Epithelial cell of alveolus of lung (primary cell): ENCODE measurements at places on chromosomes 11 and 22. TPM values are rescaled to one million over a fixed set of nuclear protein-coding genes. Genes with fewer than 3 reads are reported as not detected.

PANX3 gene
- not detected in 2 replicates for total RNA-seq

CCDC116 gene
- 0.16 TPM in 1 of 2 replicates, not detected in the other for total RNA-seq

C11orf91 gene
- not detected in 2 replicates for total RNA-seq

MUC5B gene
- not detected in 2 replicates for total RNA-seq

CHADL gene
- total RNA-seq, result 0.26 and 0.80 TPM in 2 replicates

H19 gene
- 25.9 and 579 TPM in 2 replicates for total RNA-seq

GAS2L1 gene
- 13.2 and 24.0 TPM in 2 replicates for total RNA-seq

FOLR3 gene
- total RNA-seq, result not detected in 2 replicates

PIK3IP1 gene
- total RNA-seq, result 20.8 and 22.3 TPM in 2 replicates

LRRC56 gene
- total RNA-seq, result 0.26 and 2.6 TPM in 2 replicates

TIGD3 gene
- 0.88 TPM in 1 of 2 replicates, not detected in the other for total RNA-seq

P4HA3 gene
- total RNA-seq, result 15.5 and 95.3 TPM in 2 replicates

SPI1 gene
- not detected in 2 replicates for total RNA-seq

PKNOX2 gene
- 2.6 TPM in 2 replicates for total RNA-seq

OVOL1 gene
- total RNA-seq, result under 0.01 TPM in 1 of 2 replicates, not detected in the other

AIP gene
- 70.7 and 120 TPM in 2 replicates for total RNA-seq

INS gene
- not detected in 2 replicates for total RNA-seq

MYO18B gene
- total RNA-seq, result 1.6 TPM in 1 of 2 replicates, not detected in the other

ART1 gene
- not detected in 2 replicates for total RNA-seq
